Right lung (tissue), 10 donors: ENCODE measurements at places on chromosomes 7 and 10.

GRCh38 chr10:20975236-20975635 is 78.1 kb upstream of the NEBL start:
- DNase-seq: no peak

GRCh38 chr10:1297566-1298301 is 241.5 kb downstream of the WDR37 start:
- DNase-seq: no peak

DNA sequence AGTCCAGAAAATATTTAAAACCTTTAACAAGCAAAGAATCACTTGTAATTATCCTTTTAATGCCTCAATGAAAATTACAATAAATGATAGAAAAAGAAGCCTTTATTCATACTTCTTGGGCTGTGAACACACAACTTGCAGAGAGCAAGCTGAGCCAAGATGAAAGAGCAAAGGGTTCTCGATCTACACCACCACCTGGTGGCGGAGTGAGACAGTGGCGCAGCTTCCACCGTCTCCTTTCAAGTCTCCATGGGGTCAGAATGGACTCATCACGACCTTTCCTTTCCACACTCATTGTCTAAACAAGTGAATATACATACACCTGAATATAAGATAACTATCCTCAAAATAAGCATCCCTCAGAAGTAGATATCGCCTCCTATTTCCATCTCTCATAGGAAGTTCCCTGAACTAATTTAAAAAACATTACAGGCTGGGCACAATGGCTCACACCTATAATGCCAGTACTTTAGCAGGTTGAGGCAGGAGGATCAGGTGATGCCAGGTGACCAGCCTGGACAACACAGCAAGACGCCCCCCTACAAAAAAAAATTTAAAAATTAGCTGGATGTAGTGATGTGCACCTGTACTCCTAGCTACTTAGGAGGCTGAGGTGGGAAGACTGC is 40.7 kb downstream of the ATE1 start:
- DNase-seq: peak; percentile 46

DNA sequence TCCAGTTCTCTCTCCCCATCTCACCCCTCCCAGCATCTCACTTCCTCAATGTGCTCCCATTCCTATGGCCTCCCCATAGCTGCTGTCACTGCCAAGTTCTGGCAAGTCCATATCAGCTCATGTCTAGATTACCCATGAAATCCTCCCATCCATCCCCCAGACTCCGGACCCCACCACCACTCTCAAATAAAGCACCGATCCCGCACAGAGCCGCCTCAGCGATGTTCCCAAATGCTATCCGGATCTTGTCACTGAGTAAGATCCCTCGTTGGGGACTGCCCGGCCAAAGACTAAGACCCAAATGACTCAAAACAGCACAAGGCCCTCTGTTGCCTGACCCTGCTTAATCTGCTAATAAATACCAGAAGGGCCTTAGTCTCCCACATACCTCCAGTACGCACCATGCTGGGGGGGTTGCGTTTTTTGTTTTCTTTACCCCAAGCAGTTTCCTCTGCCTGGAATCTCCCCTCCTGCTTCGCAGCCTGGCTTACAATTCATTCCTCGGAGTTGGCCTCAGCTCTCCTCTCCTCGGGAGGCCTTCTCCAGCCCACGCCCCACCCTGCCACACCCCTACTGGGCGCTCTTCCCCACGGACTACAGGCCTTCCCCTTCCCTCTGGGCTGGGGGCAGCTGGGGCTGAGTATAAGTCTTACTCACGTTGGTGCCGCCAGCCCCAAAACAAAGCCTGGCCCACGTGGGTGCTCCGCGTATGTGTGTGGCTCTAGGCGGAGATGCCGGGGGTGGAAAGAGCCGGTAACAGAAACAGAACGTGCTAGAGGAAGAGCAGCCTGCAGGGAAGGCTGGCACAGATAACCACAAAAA is 1.8 kb upstream of the DUSP5 start:
- no peak for DNase-seq

DNA sequence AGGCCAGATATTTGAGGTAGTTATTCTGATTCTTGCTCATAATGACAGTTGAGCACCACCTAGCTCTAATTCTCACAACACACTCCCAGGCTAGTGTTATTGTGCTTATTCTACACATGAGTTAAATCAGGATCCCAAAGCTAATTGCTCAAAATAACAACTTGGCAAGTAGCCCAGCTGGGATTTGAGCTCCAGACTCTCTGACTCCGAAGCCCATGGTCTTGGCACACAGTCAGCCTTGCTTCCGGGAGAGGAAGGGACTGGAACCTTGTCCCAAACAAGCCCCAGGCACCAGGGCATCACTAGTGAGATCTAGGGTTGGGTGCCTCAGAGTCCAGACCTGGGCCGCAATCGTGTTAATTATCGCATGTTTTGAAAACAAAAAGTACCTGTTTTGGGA is 101.4 kb downstream of the GPAM start:
- DNase-seq: peak; percentile 13

DNA sequence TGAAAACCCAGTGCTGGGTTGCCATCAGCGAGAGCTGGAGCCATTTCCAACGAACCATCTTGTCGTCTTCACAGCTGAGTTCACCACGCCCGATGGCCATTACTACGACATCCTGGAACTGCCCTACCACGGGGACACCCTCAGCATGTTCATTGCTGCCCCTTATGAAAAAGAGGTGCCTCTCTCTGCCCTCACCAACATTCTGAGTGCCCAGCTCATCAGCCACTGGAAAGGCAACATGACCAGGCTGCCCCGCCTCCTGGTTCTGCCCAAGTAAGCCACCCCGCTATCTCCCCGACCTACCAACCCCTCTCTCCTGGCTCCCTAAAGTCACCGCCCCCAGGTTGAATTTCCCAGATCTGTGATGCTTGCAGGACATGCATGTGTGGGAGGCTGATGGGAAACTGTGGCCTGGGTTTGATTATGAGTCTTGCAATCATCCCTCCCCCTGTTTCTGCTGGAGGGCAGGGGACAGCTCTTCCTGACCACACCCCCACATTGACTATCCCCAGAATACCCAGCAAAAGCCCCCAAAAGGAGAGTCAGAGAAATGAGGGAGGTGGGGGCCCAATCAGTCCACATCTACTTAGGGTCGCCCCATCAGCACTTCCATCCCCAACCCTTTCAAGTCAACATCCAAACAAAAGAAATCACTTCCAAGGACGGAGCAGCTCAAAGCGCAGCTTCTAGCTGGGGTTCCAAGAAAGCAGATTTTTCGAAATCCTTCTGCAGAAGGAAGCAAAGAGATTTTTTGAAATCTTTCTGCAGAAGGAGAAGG is 6.9 kb downstream of the SERPINE1 start:
- DNase-seq: no peak

GRCh38 chr7:35714407-35714806 is 19.5 kb upstream of the HERPUD2 start:
- no peak for DNase-seq

GRCh38 chr10:113228530-113228929 is 278.5 kb downstream of the TCF7L2 start:
- no peak for DNase-seq

- peak; percentile 51 for DNase-seq
Observed at GRCh38 chr7:44309271-44310091, 15.9 kb downstream of the CAMK2B start.

- DNase-seq: no peak
Observed at GRCh38 chr7:102450242-102450641, 14.4 kb downstream of the ALKBH4 start.

DNA sequence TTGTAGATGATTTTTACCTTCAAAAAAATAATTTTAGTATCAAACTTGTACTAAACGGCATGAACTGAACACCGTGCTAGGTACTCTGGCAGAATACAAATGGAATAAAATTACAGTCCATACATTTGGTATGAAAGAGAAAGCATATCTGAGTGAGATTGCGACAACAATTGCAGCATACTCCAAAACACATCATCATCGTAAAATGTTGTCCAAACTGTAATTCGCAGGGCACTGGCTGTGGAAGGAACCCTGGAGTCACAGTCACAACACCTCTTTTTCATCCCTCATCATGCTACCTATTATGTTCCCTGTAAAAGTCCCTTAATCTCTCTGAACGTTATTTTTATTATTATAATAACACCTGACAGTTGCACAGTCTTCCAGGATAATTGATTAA is 13.5 kb downstream of the CREM start:
- no peak for DNase-seq

DNA sequence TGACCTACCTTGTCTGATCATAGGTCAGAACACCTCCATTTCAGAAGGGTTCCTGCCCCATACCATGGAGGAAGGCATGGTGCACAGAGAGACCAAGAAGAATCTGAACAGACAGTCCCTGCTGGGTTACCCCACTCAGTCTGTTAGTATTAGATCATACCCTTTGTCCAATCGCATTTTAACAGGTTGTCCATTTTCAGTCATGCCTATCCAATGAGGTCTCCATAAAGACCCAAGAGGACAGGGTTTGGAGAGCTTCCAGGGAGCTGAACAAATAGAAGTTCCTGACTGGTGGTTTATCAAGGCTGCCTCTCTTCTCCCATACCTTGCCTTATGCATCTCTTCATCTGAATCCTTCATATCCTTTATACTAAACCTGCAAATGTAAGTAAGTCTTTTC is 21.2 kb upstream of the SLC16A12 start:
- DNase-seq: no peak

DNA sequence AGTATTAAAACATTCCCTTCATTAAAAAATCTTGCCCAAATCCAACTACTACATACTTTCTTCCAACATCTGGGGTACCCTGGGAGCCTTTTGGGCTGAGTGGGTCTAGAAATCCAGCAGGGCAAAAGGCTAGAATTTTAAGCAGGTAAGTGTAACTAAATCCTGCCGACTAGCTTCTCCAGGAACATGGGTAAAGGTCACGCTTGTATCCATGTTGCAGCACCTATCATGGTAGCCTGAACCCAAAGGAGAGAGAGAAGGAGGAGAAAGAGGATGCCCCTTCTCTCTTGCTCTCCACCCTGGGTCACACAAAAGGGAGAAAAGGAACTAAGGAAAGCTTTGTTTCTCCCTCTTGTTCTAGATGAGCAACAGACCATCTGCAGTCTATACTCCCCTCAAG is 53.3 kb downstream of the ZNF680 start:
- DNase-seq: no peak

DNA sequence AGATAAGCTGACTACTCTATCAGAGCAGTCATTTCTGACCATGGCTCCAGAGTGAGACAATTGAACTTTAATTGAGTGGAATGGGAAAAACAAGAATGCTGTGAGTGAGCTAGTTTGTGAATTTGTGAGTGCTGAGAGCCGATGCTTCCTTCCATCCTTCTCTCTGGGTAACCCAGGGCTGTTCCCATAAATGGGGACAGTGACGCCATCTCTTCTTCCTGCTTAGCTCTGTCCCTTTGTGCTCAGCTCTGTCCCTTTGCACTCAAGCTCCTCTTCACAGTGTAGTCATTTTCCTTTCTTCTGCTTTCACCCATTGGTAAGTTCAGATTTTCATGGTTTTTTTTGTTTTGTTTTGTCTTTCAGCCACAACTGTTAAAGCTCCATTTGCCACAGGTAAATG is 24.4 kb downstream of the C10orf120 start:
- DNase-seq: no peak

DNA sequence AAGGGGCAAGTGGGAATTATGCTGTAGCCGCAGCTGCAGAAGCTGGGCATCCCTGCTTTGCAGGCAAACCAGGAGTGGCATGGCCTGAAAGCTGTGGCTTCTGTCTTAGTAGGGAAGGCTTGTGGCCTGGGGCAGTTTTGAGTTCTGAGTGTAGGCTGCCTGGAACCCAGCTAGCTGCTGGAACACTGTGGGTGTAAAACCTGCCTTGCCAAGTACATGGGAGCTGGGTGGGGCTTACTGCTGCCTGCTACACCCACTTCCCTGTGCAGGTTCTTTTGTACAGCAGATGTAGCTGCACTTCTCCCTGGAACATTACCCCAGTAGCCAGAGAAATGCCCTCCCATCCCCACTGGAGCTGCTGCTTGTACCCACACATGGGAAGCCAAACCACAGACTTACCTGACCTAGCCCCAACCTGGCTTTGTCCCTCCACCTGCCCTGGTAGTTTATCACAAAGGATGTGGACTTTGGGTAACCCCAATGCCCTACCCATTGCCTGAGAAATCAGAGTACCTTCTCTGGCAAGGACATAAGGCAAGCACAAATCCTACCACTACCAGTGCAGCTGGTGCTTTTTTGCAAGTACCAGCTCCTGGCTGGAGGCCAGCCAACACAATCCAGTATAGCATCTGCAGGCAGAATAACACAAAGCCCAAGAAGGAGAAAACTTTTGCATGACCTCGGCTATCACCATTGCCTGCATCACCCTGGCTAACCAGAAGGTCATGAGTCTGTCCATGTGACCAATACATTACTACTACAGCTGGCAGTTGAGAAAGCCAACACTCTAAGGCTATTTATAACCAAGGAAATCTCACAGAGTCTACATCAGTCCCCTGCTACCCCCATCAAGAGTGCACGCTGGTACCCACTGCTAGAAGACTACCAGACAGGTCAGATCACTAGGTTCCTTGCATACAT is 26.5 kb upstream of the PPP1R3A start:
- no peak for DNase-seq

- no peak for DNase-seq
Observed at GRCh38 chr7:12074889-12075288, 136.2 kb upstream of the TMEM106B start.

- DNase-seq: no peak
Observed at GRCh38 chr10:11625019-11625735, 13.7 kb upstream of the USP6NL start.

- DNase-seq: no peak
Observed at GRCh38 chr10:129199826-129200225, 267.2 kb upstream of the MGMT start.

DNA sequence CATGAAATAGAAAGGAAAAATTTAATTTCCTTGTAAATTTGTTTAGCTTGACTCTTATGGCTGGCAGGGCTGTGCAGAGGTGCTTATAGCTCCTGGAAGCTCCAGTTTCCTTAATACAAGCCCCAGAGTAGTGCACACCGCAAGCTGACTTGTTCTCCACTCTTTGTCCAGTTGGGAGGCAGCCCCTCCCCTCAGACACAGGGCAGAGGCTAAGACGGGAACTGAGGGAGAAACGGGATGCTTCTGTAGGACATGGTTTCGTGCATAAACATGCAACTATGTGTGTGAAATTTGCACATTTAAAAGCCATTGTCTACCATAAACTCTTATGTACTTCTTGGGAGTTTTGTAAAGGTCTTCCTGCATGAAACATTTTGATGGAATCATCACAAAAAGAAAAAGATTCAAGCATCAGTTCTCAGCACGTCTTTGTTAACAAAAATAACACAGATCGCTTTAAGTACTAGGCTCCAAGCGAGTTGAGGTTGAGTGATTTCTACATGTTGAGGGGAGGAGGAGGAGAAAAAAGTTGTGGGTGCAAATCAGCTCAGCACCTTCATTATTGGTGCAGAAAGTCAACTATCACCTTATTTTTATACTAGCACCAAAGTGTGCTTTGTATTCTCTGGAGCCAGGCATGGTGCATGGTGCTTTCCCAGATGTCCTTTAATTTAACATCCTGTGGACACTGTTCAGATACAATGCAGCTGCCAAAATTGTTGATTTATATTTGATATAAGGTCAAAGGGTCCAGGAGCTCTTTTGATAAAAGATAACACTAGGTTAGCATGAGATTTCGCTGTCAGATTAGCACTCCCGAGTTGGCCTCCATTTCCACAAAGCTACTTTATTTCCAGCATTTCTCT is 124.5 kb downstream of the CHN2 start:
- DNase-seq: no peak
